ENCODE measurements at places on chromosomes 1 and 21.
A peak's percentile ranks its signal among the peaks of the same experiment; 100 is the strongest.

DNA sequence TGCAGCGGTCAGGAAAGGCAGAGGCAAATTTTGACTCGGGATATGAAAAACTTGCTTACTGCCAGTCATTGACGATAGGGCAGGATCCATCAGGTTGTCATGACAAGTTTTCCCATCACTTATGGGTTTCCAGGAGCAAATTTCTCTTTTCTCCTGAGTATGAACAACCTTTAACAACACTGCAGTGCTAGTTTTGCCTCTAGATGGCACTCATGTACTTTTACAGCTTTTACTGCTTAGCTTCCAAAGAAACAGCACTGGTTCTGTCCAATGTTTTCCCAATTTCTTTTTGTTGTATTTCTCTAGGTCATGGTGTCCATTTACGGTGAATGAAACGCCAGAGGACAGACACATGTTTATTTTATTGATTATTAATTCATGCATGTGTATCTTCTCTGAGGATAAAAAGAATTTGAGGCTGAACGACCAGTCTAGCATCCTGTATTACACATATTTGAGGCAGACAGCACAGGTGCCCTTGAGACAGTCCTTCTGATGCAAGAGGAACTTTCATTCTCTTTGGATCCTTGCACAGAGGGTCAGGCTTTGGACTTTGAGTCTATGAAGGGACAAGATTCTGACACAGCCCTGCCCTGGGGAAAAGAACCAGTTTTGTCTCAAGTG is 112.3 kb upstream of the TRABD2B start:
- DNase-seq = peak; percentile 63

DNA sequence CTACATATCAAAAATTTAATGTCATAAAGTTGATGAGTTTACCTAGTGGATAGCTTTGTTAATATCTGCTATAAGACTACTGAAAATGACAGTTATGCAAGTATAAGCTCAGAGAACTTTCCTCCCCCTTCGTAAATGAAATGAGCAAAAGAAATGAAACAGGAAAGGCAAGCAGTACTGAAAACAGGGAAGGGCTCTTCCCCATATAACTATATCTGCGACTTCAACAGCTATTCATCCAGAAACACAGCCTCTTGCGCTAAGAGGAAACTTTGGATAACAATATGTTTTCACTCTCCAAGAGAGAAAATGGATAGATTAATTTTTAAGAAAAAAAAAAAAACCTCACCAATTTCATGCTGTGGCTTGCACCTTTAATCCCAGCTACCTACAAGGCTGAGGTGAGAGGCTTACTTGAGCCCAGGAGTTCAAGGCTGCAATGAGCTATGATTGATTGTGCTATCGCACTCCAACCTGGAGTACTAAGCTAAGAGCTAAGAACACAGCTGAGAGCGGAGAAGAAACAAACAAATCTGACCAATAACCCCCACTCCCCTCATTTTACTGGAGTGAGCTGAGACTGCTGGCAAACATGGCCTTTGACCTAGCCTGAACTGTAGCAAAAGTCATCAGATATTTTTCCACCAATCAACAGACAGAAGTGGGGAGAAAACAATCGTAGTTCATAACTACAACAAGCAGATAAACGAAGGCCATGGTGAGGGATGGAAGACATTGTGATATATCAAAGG is 29.0 kb downstream of the METTL18 start:
- no peak for DNase-seq

- no peak for DNase-seq
These were observed 13.7 kb downstream of the MTARC2 start for GRCh38 chr1:220761688-220762427.

- DNase-seq = no peak
These were observed 170.4 kb downstream of the VAV3 start for GRCh38 chr1:107794571-107794970.

- peak; percentile 66 for DNase-seq
These were observed 167.2 kb downstream of the FMN2 start for GRCh38 chr1:240258910-240259309.

GRCh38 chr1:32361308-32361673 is 994 bp downstream of the FAM229A start:
- no peak for DNase-seq

DNA sequence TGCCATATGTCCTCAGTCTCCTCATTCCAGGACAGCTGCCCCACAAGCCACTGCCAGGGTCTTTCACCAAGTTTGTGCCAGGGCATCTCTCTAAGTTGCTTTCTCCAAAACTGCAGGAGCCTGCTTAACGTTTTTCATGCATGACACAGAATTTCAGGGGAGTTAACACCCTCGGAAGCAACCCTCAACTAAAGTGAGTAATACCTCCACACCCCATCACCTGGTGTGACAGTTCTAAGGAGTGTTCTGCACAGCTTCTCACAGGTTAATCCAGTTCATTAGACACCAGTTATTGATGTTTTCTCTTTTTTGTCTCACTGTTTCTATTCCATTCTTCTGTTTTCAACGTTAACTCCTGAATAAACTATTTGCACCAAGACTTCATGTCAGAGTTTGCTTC is 115.0 kb downstream of the BACH1 start:
- no peak for DNase-seq

DNA sequence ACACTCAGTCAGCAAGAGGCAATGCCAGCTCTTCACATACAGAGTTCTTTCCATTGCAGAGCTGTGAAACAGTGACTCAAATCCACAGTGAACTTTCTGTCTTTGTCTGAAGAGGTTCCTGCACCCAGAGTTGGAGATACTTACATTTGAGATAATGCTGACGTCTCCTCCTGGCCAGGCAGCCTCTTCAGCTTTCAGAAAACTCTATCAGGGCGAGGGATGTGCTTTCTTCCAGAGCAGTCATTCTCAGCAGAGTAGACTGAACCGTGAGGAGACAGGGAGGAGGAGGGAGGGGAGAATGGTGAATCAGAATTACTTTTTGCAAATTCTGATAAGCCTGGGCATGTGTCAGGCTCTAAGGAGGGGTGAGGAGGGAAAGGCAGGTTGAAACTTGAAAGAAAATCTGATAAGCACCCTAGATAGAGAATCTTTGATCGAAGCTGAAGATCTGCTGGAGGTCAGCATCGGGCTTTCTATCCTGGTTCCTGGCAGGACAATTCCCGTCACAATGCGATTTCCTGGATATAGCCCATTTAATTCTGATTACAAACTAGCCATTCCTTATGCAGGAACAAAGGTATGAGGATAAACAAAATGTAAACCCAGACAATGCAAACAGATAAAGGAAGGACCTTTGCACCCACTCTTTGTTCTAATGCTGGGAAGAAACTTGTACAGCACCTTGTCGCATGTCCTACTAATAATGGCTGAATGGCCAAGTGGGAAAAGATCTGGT is 18.9 kb upstream of the NID1 start:
- peak; percentile 87 for DNase-seq

GRCh38 chr1:155925506-155925905 is 8.7 kb downstream of the KHDC4 start:
- DNase-seq = no peak

DNA sequence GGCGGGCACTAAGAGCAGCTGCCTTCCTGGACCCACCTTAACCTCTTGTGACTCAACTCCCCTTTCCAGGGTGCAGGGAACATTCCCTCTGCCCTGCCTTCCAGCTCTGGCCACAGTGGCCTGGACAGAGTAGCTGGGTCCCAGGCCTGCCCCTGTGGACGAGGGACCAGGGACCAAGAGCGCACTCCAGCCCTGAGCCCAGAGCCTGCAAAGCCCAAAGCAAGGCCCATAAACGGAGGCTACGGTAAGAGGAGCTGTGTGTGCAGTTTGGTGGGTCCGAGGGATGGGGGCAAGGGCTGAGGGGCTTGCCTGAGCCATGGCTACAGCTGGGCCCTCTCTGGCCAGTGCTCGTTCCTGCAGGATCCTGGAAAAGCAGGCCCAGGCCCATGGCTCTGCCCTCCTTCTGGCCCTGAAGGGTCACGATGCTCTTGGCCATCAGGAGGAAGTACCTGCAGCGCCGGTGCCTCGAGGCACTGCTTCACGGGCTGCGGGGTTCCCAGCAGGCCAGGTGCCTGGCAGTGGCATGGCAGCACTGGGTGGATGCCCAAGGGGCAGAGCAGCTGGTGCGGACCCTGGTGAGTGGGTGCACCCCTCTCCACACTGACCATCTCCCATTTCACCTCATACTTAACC is 17.8 kb downstream of the MTHFR start:
- DNase-seq = no peak

- DNase-seq = peak; percentile 71
These were observed 205.5 kb downstream of the PTBP2 start for GRCh38 chr1:96927125-96927524.

DNA sequence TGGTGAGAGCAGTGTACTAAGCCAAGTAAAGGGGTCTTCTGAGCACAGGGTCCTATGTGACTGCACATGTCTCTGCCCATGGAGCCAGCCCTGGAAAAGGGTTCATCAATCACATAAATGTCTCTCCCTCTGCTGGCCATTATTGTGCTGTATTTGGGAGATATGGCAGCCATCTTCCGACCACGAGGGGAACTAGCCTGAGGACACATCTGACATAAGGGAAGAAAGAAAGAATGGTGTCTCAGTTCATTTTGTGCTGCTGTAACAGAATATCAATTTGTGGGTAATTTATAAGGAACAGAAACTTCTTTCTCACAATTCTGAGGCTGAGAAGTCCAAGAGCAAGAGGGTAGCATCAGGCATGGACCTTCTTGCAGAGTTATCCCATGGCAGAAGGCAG is 55.1 kb upstream of the GJA5 start:
- no peak for DNase-seq

DNA sequence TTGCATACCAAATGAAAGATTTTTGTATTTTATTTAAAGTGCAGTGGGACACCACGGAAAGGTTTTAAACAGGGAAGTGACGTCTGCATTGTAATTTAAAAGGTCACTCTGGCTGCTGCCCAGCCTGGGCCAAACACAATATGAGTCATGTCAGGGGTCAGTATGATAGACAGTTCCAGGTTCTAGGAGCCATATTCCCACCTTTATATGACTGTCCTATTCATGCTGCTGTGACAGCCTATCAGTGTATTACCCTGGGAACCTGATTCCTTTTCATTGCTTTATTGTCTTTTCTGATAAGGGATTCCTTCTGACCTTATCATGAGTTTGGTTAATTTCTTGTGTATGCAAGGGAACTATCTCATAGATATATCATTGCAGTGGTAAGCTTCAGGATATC is 5.3 kb downstream of the VANGL1 start:
- no peak for DNase-seq

DNA sequence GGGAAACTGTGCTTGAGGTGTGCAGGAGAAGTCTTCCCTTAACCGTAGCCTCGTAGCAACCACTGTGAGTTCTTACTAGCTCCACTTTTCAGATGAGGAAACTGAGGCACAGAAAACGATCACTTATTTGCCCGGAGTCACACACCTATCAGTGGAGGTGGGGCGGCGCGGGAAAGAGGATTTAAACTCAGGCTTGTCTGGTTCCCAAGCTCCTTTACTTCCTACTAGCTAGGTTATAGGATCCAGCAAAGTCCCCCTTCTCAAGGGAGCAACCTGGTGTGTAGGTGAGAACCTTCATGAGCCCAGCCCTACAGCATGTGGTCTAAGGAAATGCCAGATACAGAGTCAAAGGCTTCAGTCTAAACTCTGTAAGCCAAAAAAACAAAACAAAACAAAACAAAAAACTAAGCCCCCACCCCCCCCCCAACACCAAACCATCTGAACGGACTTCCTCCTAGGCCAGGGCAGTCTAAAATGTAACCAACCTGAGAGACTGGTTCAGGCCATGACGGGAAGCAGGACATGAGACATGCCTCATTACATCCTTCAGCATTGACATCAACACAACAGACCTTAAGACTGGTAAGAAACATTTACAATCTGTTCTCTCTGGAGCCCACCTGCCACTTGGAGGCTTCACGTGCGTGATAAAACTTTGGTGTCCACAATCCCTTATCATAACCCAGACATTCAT is 709 bp upstream of the FBXO42 start:
- no peak for DNase-seq

GRCh38 chr1:172845371-172845770 is 186.5 kb downstream of the FASLG start:
- peak; percentile 35 for DNase-seq

GRCh38 chr1:27258598-27258997 is 24.2 kb downstream of the WDTC1 start:
- no peak for DNase-seq

DNA sequence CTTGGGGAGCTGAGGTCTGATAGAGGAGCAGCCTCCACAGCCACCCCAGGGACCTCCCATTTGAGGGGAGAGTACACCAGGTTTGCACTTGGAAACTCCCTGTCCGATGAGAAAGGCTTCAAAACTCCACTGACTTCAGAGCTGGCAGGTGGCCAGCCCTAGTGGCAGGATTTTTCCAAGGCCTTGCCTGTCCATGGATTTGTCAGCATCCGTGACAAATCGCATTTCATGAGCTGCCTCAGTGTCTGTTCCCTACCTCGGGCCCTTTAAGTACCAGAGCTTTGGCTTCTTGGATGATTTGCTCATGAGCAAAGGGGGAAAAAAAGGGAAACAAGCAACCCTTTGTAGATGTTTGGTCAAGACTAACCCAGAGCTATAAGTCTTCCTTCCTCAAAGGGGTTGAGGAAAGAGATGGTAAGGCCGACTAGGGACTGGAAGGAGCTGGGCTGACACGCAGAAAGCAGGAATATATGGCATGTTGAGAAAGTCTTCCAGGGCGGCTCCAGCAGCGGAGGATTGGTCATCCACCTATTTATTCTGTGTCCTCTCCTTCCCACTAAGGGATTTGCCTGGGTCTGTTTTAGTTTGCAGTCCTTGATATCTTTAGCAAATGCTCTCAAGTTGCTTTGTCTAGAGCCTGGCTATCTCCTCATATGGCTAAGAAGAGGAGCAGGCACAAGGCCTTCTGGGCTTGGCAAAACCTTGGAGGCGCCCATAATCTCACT is 2.7 kb upstream of the HSPG2 start:
- peak; percentile 96 for DNase-seq

GRCh38 chr1:91601554-91602376 is 101.1 kb downstream of the CDC7 start:
- DNase-seq = no peak

GRCh38 chr1:171389171-171389570 is 75.2 kb downstream of the FMO4 start:
- DNase-seq = peak; percentile 81

DNA sequence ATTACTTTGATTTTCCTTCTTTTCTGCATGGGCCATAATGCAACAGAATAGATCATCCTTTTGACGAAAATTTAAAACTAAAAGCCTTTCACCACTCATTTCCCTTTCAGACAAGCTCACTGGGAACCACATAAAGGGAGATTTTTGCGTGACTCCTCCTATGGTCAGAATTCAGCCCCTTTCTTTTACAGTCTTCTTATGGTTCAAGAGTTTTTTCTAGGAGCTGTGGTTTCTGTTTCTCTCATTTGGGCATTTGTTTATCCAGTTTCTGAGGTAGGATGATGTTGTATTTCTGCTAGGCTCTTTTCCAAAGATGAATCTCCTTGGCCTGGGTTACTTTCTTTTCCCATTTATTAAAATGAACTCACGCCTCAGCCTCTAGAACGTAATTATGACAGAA is 16.9 kb downstream of the RGS1 start:
- DNase-seq = no peak

- DNase-seq = peak; percentile 42
These were observed 80.9 kb downstream of the TLR5 start for GRCh38 chr1:223062177-223062576.

- DNase-seq = peak; percentile 76
These were observed at the start of gene MAP7D1 for GRCh38 chr1:36155408-36156328. MAP7D1 (plus strand) TSS chr1:36156160; CDS start chr1:36156418, 258 bp downstream.

All from amniotic epithelial cell (primary cell).